NCI-H1436 treated with DMSO at 0.1 percent for 48 hours (cell line): ENCODE measurements at places on chromosomes 6 and 20.

DNA sequence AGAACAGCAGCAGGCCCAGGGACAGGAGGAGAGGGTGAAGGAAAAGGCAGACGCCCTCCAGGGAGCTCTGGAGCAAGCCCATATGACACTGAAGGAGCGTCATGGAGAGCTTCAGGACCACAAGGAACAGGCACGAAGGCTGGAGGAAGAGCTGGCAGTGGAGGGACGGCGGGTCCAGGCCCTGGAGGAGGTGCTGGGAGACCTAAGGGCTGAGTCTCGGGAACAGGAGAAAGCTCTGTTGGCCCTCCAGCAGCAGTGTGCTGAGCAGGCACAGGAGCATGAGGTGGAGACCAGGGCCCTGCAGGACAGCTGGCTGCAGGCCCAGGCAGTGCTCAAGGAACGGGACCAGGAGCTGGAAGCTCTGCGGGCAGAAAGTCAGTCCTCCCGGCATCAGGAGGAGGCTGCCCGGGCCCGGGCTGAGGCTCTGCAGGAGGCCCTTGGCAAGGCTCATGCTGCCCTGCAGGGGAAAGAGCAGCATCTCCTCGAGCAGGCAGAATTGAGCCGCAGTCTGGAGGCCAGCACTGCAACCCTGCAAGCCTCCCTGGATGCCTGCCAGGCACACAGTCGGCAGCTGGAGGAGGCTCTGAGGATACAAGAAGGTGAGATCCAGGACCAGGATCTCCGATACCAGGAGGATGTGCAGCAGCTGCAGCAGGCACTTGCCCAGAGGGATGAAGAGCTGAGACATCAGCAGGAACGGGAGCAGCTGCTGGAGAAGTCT, 25.5 kb downstream of the C20orf173 start:
- DNase-seq, result no peak

- no peak for DNase-seq
Observed at GRCh38 chr20:63082308-63082938, 75.7 kb upstream of the BHLHE23 start.

DNA sequence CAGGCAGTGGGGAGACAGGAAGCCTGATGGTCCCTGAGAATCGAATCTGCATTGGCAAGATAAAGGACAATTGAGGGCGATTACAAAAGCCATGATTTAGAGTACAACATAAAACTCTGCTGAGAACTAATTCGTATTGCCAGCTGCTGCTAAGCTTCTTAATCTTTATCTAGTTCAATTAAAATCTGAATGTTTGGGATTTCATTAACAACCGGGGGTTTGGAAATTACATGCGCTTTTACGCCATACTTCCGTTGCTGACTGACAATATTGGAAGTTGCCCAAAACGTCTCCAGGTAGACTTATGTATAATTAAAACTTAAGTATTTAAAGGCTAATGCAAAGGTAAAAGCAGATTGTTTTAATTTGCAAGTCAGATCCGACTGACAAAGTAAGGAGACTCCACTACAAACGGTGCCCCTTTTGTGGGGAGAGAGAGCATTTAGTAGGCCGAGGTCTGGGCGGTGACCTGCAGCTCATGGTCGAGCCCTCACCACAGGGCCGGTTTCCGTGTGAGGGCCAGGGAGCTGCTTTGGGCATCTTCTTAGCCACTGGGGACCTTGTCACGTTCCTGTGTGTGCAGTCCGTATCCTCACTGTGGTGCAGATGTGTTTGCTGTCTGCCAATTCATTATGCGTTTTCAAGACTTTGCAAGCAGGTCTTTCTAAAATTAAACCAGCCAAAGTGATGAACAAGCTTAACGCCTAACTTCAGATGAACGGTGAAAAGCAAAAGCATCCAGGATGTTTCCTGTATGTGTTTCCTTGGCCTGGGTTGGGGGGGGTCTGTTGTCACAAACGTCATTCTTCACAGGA, 49.9 kb downstream of the CDH4 start:
- no peak for DNase-seq

GRCh38 chr20:421685-422250, 13.7 kb downstream of the RBCK1 start:
- no peak for DNase-seq

DNA sequence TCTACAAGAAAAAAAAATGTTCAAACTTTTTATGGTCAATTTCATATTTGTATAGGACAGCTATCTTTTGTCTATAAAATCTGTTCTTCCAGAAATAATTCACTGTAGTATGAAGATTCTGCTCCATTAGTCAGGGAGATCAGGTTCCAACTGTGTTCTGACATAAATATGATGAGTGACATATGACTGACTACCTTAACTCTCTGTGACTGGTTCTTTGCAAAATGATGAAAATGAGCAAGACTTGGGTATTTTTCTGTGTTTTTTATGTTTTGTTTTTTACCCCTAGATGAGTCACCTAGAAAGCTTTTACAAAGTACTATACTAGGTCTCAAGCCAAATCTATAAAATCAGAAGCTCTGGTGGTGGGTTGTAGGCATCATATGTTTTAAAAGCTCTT, 229.6 kb downstream of the MMUT start:
- DNase-seq, result no peak

DNA sequence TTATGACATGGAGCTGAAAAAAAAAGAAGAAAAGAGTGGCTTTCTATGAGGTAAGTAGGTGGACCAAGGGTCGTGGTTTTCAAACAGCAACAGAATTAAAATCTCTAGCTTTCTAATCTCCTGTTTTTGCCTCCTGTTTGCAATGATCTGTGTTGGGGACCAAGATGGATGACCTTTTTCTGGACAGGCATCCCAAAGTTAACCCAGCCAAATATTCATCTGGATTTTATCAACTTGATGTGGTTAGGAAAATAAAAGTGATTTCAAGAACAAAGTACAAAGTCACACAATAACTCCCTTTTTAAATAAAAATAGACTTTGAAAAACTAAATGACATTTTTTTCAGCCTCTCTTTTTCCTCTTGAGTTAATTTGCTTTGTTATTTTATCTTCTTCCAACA, 282.1 kb upstream of the PRDM1 start:
- DNase-seq, result no peak

GRCh38 chr6:43506171-43506570, 4.0 kb downstream of the LRRC73 start:
- DNase-seq, result no peak

GRCh38 chr6:106785298-106785697, 155.9 kb downstream of the QRSL1 start:
- DNase-seq, result no peak

DNA sequence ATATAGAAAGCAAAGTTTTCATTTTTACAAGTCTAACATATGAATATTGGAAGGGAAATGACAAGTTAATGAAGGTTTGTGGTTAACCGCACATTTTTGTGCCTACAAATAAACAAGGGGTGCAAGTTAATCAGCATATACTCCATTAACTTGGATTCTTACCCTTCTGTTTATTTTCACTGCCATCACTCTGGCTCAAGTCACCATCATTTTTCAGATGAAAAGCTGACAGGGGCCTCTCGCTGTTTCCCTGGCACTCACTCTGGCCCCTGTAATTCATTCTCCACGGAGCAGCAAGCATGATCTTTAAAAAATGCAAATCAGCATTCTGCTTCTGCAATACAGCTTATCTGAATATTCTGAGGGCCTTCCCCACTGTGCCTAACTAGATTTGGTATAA, 29.8 kb downstream of the APCDD1L start:
- no peak for DNase-seq

DNA sequence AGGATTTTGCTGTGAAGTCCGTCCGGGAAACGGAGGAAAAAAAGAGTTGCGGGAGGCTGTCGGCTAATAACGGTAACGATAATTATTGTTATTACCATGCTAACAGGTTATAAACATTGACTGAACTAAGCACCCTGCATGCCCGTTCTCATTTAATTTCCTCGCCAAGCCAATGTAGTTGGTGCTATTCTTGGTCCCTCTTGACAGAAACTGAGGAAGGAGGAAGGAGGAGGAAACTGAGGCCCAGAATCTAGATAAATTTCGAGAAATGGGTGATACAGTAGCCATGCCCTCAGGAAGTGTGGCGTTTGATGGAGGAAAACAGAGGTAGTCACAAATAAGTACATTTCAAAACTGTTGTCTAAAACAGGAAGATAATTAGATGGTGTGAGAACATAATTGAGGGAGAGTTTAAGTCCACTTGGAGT, 474 bp downstream of the TPX2 start:
- no peak for DNase-seq

GRCh38 chr6:37506479-37506878, 6.8 kb upstream of the CCDC167 start:
- no peak for DNase-seq

DNA sequence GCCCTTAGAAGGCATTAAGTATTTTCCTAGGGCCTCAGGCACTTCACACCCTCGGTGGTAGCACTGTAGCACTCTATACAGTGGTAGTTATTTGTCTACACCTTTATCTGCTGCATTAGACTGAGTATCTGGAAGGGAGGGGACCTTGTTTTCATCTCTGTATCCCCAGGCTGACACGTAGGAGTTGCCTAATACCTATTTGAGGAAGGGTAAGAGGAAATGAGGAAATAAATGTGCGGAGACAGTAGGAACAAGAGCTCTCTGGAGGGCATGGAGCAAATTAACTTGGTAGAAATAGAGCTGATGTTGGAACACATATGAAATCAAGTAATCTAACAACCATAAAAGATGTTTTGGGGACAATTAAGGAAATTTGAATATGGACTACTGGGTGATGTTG, 3.9 kb downstream of the CNPY3 start:
- DNase-seq, result no peak

DNA sequence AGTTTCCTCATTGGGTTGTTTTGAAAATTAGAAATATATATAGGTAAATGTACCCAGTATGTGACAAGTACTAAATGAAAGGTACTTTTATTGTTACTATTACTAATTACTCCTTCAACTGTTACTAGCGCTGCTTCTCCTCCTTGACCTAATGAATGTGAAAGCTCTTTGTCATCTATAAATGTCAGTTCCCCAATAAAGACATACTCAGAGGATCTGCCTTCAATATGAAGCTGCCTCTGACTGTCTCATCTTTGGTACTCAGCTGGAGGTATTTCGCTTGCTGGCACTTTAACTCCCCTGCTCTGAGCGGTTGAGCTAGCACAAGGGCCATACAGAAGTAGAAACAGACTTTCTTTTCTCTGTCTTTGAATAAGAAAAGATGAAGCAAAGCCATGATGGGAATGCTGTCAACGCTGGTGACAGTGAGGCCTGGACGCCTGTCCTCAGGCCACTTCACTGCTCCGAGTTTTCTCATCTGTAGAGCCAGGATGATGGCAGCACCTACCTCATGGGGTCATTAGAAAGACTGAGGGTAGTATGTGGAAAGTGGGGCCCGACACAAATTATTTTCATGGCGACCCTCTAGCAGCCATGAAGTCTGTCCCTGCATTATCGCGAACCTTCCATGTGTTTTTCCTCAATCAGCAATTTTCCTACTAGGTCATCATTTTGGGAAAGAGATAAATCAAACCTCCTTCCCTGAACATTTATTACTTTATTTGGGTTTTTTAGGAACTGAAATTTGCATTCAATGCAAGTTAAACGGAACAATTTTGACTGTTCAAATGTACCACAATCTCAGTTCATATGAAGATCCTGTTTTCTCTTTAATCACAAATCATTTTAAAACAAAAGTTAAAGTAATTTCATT, 55.9 kb upstream of the SNX9 start:
- DNase-seq, result no peak

GRCh38 chr6:36625158-36625919, 31.2 kb downstream of the SRSF3 start:
- no peak for DNase-seq

DNA sequence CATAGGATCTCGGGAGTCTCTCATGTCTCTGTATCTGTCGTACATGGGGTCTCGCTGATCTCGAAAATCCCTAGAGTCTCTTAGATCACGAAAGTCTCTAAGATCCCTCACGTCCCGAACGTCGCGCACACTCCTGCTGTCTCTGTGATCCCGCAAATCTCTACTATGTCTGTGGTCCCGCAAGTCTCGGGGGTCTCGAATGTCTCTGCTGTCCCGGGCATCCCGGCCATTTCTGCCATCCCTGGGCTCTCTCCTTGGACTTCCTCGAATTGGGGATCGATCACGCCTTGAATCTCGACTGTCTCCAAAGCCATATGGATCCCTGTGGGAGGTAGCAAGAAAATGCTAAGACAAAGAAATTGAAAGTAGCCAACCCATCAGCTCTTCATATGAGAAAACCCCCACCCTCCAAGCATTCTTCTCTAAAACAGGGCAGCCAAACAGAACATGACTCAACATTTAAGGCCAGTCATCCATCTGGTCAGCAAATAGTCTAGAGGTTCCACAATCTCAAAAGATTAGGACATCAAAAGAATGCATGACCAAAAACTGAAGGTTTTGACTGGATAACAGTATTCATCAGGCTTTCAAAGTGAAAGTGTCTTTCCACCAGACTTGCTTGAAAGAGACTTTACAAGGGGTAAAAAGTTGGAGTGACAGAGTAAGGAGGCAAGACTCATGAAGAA, 19.4 kb downstream of the NCOA5 start:
- no peak for DNase-seq

- no peak for DNase-seq
Observed at GRCh38 chr6:37566111-37566949, 66.6 kb upstream of the CCDC167 start.

- no peak for DNase-seq
Observed at GRCh38 chr20:6007529-6008103, 46.2 kb downstream of the LRRN4 start.

DNA sequence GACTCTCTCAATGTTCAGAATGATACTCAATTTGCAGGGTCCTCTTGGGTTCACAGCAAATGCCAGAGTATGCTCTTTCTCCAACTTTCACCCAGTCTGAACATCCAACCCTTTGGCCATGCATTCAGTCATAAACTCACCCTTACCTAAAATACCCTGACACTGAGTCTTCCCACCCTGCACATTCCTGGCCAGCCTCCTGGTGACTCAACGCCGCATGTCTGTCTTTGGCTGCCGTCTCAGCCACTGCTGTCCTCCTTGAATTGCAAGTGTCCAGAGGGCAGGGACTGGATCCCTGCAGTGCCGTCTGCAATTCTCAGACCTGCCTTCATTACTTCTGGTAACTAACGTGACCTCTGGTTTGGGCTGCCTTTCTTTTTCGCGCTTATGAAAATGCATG, 593.4 kb downstream of the QKI start:
- DNase-seq, result no peak

- DNase-seq, result no peak
Observed at GRCh38 chr20:43513372-43513930, 6.0 kb downstream of the L3MBTL1 start.

GRCh38 chr20:59361411-59361810, 61.0 kb downstream of the EDN3 start:
- no peak for DNase-seq

GRCh38 chr6:37456816-37457560, 24.0 kb downstream of the CMTR1 start:
- DNase-seq, result no peak
